T-cell (primary cell): ENCODE measurements at places on chromosomes 3 and 15.

GRCh38 chr3:78569804-78570203 is 1198.0 kb downstream of the ROBO1 start:
- DNase-seq: no peak

DNA sequence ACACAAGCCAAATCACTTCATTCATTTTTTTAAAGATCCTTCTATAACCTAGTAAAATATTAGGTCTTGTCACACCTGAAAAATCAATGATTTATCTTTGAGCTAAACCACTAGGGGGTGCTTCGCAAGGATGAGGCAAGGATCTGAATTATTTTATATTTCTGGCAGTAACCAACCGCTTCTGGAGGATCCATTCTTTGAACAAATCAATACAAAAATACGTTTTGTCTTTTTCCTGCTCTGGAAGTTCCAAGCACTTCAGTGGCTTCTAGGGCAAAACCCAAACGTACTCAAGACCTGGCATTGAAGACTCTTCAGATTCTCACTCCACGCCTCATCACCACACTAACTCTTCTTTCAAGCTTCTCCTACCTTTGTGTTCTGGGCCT is 486 bp downstream of the LSG1 start:
- no peak for DNase-seq

GRCh38 chr3:186021673-186022362 is 84.0 kb upstream of the TRA2B start:
- DNase-seq: no peak

- DNase-seq: no peak
Observed at GRCh38 chr3:141230293-141230692, 1.3 kb upstream of the PXYLP1 start.

GRCh38 chr3:142239421-142239820 is 14.0 kb upstream of the GK5 start:
- no peak for DNase-seq

DNA sequence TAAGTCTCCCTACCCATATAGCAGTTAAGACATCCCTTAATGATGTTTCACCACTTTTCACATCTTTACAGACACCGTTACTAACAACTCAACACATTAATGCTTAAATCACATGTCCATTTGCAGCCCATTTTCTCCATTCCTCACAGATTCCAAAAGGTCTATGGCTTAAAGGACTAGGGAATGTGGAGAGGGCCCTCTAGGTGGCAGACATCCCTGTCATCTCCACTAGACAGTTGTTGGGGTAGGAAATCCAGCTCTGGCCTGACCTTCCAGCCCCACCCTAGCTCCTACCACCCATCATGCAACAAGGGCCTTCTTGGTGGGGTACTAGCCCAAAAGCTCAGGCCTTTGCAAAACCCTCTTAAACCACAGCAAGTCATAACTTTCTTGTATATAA is 25.2 kb downstream of the CPEB1 start:
- no peak for DNase-seq

DNA sequence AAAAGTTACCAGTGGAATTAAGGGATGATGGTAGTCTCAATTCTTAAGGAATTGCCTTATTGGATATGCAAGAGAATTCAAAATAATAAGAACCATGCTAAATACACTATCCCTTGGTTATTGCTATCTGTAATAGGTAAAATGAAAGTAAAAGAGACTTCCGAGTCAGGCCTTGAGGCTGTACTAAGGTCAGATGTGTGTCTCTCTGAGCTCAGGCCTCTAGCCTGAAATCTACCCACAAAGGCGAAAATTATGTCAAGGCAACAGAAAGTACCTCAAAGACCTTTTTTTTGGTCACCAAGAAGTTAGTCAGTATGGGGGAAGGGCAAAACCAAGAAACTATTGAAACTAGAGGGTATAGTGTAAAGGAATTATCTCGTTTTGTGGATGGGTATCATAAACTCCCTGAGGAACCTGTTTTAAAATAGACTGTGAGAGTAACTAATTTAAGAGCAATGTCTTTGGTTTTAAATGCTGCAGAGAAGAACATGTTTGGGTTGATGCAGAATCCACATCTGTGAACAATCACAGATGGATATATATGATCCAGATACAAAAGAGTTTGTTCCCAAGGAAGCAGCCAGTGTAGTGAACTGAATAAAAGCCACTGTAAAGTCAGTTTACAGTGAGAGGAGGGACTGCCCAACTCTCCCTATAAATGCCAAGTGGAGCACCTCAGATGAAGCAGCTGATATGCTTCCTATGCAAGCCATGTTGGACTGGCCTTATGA is 382.3 kb upstream of the SEMA6D start:
- DNase-seq: no peak

- DNase-seq: no peak
Observed at GRCh38 chr15:56960116-56960515, 41.7 kb downstream of the TCF12 start.

DNA sequence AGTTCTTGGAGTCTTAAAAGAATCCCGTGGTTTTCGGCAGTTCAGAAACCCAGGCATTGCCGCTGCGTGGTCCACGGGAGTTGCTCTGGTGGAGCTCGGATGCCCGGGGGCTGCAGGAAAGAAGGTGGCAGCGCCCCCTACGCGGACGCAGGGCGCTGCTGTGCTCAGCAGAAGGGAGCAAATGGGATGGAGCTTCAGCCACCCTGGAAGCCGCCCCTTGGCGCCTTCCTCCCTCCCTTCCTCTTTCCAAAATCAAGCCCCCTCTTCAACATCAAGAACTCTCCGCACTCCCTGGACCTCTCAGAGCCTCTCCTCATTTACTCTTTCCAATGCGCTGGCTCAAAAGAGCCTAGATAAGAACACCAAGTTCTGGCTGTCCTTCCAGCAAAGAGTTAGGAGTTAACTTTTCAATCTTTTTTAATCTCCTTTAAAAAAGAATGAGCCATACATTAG is 880 bp upstream of the CHRNA7 start:
- DNase-seq: no peak

GRCh38 chr3:132346841-132347736 is 29.9 kb downstream of the ACP3 start:
- no peak for DNase-seq

GRCh38 chr3:119825820-119826219 is 43.9 kb downstream of the NR1I2 start:
- no peak for DNase-seq

DNA sequence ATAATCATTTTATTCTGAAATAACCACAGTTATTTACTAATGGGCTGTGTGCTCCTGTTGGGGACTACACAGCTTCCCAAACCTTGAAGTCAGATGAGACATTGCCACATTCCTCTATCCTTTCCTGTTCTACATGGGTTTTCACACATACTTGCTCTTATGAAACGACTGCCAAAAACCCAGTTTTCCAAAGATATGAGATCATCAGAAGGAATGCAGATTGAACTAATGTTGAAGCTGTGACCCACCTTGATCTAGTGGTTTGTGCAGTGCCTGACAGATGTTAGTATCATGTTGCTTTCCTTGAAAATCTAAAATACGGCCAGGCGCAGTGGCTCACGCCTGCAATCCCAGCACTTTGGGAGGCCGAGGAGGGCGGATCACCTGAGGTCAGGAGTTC is 144.6 kb downstream of the VGLL4 start:
- no peak for DNase-seq

GRCh38 chr3:82163907-82164520 is 402.6 kb upstream of the GBE1 start:
- DNase-seq: no peak

GRCh38 chr15:34292621-34293020 is 45.0 kb downstream of the SLC12A6 start:
- no peak for DNase-seq

DNA sequence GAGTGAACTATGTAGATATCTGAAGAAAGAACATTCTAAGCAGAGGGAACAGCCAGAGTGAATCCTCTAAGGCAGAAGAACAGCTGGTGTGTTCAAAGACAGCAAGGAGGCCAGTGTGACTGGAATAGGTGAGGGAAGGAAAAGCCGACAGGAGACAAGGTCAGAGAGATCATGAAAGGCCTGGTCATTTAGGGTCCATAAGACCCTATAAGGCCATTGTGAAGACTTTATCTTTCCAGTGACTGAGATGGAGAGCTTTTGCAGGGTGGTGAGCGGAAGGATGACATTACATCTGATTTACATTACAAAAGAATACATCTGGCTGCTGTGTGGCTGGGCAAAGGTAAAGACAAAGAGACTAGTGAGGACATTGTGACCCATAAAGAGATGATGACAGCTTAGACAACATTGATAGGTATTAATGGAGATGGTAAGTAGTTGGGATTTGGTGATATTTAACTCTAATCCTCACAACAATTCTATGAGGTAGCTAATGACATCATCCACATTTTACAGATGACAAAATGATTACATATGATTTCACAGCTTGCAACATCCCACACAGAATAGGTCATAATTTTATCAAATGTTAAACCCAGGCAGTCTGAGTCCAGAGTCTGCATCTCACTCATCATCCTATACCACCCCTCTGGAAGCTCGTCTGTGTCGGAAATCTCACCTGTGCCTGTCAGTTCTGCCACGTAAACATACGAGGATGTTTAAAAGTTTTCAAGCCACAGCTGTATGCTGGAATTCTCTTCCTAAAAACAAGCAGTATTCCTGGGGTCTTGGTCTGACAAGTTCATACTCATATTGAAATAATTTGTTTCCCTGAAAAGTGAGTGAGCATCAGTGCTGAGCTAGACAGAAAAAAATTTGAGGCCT is 70.2 kb upstream of the PIK3R4 start:
- DNase-seq: no peak

DNA sequence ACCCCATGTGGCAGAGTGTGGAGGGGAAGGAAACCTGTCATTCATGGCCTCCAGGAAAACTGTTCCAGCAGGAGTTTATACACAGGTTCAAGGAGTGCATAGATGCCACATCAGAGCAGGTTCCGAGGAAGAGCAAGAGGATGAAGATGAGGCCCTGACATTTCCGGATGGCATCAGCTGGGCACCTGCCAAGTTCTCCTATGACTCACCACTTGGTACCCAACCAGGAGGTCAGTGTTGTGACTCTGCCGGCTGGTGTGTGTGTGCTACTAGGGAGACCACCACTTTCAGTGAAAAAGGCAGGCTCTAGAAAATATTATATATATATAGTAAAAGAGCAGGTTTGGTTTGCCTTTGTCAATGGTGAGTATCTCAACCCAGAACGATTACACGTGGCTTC is 69.3 kb downstream of the NTRK3 start:
- no peak for DNase-seq

DNA sequence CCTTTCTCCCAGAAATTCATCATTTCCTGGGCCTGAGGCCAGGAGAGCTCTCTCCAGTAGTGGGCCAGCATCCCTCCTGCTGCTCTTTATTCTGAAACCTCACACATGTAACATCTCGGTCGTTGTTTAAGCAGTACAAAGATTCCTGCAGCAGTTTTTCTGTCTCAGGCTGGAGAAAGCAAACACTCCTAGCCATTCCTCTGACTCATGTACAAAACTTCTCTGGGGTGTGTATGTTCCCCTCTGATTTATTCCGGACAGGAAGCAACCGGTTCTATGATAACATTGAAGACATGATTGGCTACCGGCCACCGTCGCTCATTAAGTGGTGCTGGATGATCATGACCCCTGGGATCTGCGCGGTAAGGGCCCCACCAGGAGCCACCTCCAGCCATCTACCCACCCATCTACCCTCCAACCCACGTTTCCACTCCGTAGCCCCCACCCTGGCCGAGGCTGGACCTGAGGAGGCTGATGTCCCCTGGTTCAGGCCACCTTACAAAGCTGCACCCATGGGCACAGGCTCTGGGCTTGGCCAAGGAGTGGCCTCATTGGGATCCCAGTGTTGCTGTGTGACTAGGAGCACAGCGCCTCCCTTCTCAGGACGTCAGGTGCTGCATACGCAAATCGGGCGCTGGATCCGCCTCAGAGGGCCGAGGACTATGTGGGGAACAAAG is 58.6 kb upstream of the SLC6A1 start:
- no peak for DNase-seq

- no peak for DNase-seq
Observed at GRCh38 chr15:65085207-65085753, 8.7 kb downstream of the KBTBD13 start.

GRCh38 chr15:76962337-76963013 is 30.9 kb downstream of the RCN2 start:
- no peak for DNase-seq

- no peak for DNase-seq
Observed at GRCh38 chr3:58084166-58084565, 75.9 kb downstream of the FLNB start.
